ENCODE measurements at places on chromosomes 2 and 18.
A peak's percentile ranks its signal among the peaks of the same experiment; 100 is the strongest.

- DNase-seq, result no peak
Observed at GRCh38 chr2:142822190-142822589, 55.3 kb upstream of the KYNU start.

GRCh38 chr18:74963820-74964446, 245.0 kb downstream of the PTGR3 start:
- peak; percentile 93 for DNase-seq

GRCh38 chr2:187875261-187876141, 321.3 kb upstream of the TFPI start:
- DNase-seq, result peak; percentile 1

GRCh38 chr2:109663721-109664120, 49.6 kb downstream of the SOWAHC start:
- peak; percentile 75 for DNase-seq

GRCh38 chr18:6001867-6002266, 106.5 kb upstream of the TMEM200C start:
- DNase-seq, result no peak

- no peak for DNase-seq
Observed at GRCh38 chr2:166485558-166486178, 8.4 kb downstream of the SCN7A start.

GRCh38 chr18:43192408-43192807, 76.9 kb upstream of the RIT2 start:
- DNase-seq, result no peak

- DNase-seq, result peak; percentile 69
Observed at GRCh38 chr18:25310045-25310444, 41.9 kb downstream of the ZNF521 start.

- no peak for DNase-seq
Observed at GRCh38 chr18:23938043-23938756, 76.4 kb upstream of the TTC39C start.

GRCh38 chr2:8877894-8878293, 40.5 kb upstream of the KIDINS220 start:
- DNase-seq, result no peak

GRCh38 chr2:27795868-27796277, 24.4 kb downstream of the MRPL33 start:
- DNase-seq, result no peak

- no peak for DNase-seq
Observed at GRCh38 chr2:14064346-14064745, 568.2 kb upstream of the LRATD1 start.

DNA sequence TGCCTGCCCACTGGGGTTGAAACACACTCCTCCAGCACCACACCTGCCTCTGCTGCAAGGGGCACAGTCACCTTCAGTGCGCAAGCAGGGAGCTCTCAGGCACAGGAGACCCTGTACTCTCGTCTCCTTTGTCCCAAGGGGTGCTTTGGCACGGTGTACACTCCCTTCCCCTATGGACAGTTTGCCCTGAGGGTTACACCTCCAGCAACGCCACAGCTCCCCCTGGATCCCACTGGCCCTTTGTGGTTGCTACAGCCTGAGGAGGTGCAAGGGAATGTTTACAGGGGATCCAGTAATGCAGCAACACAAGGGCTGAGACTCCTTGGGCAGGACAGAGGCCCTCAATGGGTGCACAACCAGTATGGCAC, 45.2 kb upstream of the FAM117B start:
- peak; percentile 3 for DNase-seq

DNA sequence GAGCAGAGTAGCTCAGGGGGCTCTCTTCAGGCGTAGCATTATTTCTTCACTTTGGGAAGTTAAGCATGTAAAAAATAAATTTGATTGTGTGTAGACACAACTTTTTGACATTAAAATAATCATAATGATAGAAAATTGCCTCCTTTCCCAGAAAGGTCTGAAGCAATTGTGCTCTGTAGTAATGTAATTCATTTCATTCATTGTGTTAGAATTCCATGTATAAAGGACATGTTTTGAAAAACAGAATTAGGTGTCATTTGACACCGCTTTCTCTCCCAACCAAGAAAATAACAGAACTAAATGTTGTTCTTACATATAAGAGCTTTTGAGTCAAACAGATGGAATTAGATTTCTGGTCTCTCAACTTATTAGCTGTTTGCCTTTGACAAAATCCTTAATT, 1064.2 kb upstream of the FAM98A start:
- no peak for DNase-seq

Data from NCI-H69 (cell line).